ENCODE measurements at places on chromosomes 12 and 14. TPM values are rescaled to one million over a fixed set of nuclear protein-coding genes. Genes with fewer than 3 reads are reported as not detected.

Gene PRIMA1
- not detected for total RNA-seq

Gene TUBA1C
- total RNA-seq: 260 TPM

Gene OTOGL
- total RNA-seq: not detected

Gene GARIN6
- total RNA-seq: not detected

Gene RXYLT1
- total RNA-seq: 13.4 TPM
